ENCODE measurements at places on chromosomes 3 and 15. TPM values are rescaled to one million over a fixed set of nuclear protein-coding genes. Genes with fewer than 3 reads are reported as not detected.

Gene BNIP2
- 65.1 TPM for total RNA-seq

Gene CPNE9
- 0.77 TPM for total RNA-seq

Gene GOLGA8J
- total RNA-seq, result not detected

Gene GOLGA8K
- total RNA-seq, result 1.6 TPM

Gene RBP2
- total RNA-seq, result not detected
